Effector memory CD4-positive, alpha-beta T cell (primary cell): ENCODE measurements at places on chromosomes 3 and 15.

DNA sequence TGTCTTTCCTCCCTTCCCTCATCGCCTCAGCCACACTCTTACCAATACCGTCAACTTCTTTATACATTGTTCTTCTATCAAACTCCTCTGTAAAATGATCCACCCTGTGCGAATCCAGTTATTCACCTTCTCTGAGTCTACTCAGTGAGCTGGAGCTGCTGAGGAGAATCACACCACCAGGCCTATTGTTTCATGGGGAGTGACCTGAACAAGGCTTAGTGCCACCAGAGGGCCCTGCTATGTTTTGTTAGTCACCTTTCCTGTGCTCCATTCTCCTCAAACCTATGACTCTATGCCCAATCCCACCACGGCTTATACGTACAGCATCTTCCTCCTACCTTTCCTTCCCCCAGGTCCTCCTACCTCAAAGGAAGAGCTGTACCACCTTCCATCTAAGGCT lies 50.4 kb upstream of the MED12L start:
- no peak for DNase-seq

- no peak for DNase-seq
These were observed 359.8 kb downstream of the C3orf38 start for GRCh38 chr3:88509582-88509981.

DNA sequence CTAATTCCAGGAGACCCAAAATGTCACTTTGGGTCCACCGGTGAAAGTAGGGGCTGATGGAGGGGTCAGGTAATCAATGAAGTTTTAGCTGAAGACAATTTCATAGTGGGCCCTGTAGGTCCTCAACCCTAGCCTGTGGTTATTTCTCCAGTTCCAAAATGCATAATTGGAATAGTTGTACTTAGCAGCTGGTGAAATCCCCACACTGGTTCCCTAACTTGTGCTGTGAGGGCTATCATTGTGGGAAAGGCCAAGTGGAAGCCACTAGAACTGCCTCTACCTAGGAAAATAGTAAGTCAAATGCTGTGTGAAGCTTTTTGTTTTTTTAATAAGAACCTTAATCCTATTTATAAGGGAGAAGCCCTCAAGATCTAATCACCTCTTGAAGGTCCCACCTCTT lies 193.7 kb upstream of the AZI2 start:
- no peak for DNase-seq

GRCh38 chr3:69547461-69547880 lies 161.6 kb upstream of the FRMD4B start:
- DNase-seq = no peak

- no peak for DNase-seq
These were observed 175.4 kb upstream of the NR2E3 start for GRCh38 chr15:71634820-71635560.

- DNase-seq = no peak
These were observed 6.1 kb downstream of the AMOTL2 start for GRCh38 chr3:134367869-134368750.

DNA sequence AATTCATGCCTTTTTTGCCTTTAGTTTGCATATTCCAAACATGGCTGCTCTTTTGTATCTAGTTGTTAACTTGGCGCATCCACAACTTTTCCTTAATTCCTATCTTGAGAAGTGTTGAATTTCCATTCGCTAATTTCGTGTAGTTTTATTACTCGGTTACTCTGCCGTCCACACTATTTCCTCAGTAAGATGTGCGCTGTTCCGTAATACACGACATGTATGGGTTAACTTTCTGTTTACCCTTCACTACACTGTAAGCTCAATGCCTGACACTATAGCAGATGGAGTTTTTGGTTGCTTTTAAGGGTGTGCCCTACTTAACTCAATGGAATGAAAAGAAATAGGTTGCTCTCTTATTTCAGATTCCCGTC lies 724 bp downstream of the RPSA start:
- no peak for DNase-seq

- DNase-seq = no peak
These were observed 61.9 kb downstream of the ZNF609 start for GRCh38 chr15:64522226-64522823.

DNA sequence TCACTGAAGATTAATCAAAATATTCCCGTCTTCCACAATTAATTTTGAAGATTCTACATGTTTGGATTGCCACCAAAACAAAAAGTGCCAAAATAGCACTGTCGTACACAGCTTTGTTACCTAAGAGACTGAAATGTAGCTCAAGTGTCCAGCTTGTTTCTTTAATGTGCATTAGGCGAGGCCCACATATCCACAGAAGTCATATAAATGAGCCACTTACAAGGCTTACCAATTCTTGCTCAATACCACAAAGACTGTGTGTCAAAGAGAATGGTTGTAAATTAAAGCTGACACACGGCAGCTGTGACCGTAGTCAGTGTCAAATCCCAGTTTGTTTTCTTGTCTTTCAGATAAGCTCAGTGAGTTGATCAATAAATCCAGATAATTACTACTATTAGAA lies 639.4 kb upstream of the TBL1XR1 start:
- no peak for DNase-seq

DNA sequence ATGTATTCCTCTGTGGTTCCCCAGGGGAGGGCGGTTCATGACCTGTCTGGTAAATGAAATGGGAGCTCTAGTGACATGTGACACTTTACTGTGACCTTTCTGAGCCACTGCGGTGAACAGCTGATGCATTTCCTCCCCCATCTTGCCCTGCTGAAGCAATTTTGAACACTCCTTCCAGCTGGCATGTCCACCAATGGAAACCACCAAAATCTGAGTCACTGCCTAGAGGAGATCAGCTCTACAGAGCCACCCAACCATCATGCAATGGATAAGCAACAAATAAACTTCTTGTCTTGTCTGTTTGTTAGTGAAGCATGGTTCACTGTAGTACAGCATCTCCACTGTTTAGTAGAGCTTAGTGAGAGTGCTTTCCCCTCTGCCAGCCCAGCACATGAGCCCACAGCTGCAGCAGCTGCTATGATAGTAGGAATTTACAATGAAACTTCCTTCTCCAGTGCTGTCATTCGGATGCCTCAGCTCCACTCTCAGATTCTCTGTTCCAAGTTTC lies 479.4 kb downstream of the NTRK3 start:
- DNase-seq = no peak

DNA sequence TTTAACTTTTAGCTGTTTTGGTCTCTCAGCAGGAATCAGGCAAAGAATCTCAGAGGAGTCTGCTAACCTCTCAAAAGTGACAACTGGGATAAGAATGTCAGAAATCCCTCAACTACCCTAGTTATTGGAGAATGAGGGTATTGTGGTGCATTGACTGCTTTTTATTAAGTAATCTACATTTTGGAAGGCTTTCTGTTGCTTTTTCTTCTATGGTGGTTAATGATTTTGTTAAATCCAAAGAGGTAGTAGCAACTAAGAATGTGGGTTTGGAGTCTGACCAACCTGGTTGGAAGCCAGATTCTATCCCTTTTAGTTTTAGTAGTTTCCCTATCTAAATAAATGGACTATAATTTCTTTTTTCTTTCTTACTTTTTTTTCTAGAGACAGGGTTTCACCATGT lies 94.7 kb upstream of the RNF7 start:
- no peak for DNase-seq

DNA sequence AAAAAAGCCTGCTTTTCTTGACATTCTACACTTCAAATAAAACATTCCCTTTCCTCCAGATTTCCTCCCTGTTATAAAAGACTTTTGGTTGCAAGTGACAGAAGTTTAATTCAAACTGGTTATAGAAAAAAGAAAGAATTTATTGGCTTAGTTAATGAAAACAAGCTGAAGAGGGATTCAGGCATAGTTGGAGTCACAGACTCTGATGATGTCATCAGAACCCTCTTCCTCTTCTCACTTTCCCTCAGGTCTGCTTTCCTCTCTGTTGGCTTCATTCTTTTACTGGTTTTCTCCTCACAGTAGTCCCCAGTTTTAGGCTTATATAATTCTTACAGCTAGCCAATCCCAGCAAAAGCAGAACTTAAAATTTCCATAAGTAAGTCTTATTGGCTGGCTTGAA lies 32.0 kb upstream of the MBNL1 start:
- DNase-seq = no peak

DNA sequence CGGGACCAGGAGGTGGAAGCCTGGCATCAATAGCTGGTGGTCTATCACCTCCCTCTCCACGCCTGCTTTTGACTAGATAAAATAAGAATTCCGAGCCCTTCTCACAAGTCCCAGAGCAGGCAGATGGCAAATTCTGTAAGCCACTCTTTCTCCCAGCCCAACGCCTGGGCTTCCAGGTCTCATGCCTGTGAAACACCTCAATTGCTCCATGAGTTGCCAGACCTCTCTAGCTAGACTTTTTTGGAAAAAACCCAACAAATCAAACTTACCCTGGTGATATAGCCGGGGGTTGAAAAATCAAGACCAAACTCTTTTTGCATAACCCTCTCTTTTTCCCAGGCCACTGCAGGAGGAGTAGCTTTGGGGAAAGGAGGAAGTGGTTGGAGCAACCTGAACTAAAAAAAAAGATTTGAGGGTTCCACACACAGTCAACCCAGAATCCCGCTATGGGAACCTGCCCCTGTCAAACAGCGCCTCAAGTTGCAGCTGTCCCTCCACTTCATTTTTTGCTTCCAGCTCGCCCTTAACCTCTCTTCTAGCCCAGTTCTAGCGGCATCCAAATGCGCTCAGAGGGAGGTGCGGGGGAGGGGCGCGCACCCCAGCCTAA lies 7.0 kb downstream of the BHLHE40 start:
- no peak for DNase-seq

DNA sequence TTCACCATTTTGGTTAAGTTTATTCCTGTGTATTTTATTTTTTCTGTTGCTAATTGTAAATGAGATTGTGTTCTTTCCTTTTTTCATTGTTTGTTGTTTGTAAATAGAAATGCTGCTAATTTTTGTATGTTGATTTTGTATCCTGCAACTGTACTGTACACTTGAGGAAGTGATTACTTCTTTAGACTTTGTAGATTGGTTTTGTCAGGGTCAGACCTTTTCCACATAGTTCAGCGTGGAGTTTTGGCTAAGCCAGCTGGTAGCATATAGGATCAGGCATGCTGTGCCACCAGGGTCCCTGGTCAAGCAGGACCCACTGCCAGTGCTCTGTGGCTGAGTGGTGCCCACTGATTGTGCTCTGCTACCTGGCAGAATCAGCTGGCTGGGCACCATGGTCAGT lies 80.1 kb downstream of the CD200 start:
- DNase-seq = no peak

GRCh38 chr3:194001-194400 lies 2.6 kb upstream of the CHL1 start:
- DNase-seq = no peak

- no peak for DNase-seq
These were observed 219.3 kb upstream of the KBTBD8 start for GRCh38 chr3:66778777-66779176.

- DNase-seq = no peak
These were observed 153.3 kb downstream of the NUP210 start for GRCh38 chr3:13266651-13267362.

GRCh38 chr3:45870099-45870498 lies 16.2 kb upstream of the CCR9 start:
- DNase-seq = peak; percentile 71

GRCh38 chr3:81864272-81864671 lies 102.8 kb upstream of the GBE1 start:
- DNase-seq = no peak

GRCh38 chr3:73140772-73141442 lies 79.4 kb downstream of the EBLN2 start:
- DNase-seq = no peak

DNA sequence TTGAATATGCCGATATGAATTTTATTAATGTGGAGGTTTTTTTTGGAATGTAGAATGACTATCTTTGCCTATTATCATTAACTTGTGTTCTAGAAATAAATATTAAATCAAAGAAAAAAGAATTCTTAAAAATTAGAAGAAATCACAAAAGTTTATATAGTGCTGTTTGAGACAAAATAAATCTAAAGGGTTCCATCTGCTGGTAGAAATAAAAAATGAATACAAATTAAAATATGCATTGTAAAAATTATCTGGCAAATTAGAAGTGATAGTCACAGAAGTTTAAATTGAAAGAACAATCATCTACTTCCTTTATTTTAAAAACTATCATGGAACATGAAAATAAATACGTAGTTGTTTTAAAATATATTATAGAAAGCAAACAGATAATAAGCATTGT lies 22.7 kb upstream of the ZBTB20 start:
- no peak for DNase-seq

DNA sequence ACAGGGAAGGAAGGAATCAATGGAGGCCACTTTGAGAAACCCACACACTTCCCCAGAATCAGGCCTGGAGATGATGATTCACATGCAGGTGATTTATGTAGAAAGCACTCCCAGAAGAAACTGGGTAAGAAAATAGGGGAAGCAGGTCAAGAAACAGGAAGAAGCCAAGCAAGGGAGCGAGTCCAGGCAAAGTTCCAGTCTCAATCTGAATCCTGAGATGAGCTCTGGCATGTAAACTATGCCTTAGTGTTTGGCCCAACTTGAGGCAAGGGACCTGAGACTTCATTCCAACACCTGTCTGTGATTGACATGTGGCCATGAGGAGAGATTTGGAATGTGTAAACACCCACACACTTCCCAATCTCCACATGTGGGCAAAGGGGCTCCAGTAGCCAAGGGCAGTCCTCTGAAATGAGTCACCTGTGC lies 61.6 kb upstream of the CTNNB1 start:
- no peak for DNase-seq

DNA sequence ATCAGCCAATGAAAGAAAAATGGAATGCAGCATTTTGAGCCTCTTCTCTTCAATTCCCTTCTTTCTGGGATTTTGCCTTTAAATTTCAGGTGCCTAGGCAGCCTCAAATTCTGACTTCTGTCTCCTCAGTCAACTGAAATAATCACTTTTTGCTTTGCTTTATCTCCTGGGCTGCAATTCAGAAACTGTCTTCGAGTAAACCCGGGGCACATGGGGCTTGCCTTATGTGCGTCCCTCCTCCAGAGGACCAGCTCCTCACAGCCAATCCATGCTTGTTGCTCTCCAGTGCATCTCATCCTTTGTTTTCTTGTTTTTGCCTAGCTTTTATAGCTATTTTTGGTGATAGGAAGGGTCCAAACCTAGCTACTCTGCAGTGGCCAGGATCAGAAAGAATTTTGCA lies 8.8 kb downstream of the RTP3 start:
- DNase-seq = no peak

DNA sequence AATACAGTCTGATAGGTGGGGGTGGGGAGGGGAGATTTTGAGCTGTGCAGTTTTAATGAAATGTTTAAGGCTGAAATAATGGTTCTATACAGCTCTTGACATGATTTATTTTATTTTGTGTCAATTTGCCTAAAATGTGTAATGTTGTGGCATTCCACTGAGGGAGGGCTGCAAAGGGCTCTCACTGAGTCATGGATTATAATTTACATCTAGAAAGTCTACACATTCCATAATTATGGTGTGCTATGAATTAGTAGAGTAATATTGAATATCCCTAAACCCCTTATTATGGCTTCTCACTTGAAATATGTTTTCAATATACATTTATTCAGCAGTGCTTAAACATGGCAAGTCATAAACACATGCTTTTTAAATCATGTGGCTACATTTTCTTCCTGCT lies 103.9 kb downstream of the RARB start:
- no peak for DNase-seq

- DNase-seq = no peak
These were observed 953.0 kb downstream of the VGLL3 start for GRCh38 chr3:86037916-86038315.
